ENCODE measurements at places on chromosomes 2 and 18.
A peak's percentile ranks its signal among the peaks of the same experiment; 100 is the strongest.

DNA sequence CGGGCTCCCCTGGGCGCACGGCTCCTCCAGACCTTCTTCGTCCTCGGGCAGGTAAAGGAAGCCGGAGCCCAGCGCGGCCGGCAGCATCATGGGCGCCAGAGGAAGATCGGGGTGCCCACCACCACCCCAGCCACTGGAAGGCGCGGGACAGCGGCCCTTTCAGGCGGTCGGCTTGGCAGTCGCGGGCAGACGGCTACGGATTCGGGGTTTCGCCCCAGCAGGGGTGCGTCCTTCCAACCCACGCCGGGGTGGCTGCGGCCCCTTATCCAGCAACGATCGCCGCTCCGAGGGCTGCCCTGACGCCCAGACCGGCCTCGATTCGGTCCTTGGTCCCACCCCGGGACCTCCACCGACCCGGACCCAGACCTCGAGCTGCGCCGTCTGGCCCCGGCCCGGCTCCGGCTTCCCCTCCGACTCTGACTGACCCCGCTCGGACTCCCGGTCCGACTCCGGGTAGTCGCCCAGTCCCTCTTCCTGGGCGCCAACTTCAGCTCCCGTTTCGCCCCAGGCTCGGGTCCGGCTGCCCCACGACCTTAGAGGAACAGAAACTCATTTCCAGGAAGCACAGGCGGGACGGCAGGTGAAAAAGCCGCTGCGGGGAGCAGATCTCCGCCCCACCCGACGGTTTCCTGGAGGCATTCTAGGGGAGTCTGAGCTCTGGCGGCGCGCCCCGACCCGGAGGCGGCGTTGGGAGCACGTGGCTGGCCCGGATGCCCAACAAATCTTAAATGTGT, 30.2 kb upstream of the SSB start:
- no peak for DNase-seq

DNA sequence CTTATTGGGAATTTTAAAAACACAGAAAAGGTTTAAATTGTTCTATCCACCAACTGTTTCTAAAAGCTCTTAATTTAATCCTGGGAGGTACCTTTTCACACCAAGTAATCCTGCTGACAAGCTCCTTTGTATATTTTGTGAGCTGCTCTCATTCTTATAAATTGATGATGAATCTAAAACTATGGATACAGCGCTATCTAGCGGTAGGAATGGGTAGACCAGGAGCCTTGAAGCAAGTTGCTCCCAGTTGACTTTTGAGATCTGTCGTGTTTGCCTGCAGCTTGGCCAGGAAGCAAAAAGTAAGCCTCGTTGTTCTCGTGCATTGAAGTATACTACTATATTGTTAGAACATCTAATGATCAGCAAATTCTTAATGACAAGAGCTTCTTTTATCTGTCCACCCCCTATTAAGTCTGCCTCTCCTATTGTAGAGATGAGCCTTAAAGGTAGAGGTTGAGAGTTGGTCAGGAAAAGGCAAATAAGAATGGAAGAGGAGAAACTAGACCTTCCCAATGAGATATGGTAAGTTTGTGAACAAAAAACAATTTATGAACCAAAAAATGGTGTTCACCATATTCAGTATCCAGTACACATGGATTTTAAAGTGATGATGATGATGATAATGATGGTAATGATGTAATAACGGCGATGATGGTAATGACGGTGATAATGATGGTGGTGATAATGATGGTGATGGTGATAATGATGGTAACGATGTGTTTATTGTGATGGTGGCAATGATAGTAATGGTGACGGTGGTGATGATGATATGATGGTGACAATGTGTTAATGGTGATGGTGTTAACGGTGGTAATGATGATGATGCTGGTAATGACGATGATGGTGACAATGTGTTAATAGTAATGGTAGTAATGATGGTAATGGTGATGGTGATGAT, 212.1 kb upstream of the NCKAP5 start:
- peak; percentile 39 for DNase-seq

DNA sequence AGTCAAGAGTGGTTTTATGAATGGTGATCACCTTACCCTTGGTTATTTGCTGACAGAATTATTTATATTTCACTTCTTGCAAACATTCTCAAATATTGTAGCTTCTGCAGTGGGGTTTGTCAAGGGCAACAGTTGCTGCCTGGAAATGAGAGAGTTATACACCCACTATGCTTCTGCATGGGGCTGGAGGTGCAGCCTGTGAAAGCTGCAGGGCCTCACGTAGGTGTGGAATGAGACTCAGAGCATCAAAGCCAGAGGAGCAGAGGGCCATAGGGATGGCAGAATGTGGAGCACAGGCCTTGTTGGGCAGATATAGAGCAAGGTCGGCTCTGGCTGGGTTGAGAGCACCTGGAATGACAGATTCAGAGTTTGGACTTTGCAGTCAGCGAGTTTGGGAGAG, 128.2 kb downstream of the ARHGEF4 start:
- no peak for DNase-seq

DNA sequence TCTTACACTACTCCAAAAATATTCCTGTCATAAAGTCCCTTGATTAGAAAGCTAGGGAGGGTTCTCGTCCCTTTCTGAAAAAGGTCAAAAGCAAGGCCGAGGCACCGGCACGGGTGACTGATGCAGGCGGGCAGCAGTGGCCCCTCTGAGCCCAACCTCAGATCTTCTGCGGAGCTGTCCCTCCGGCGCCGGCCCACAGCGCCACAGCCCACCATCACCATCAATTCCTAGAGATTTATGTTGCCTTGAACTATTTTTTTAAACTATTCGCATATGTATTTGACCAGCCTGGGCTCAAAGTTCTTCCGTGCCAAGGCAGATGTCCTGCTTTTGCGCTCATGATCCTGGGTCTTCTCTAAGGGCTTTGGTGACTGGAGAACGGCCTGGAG, 26.8 kb downstream of the PRELID3A start:
- DNase-seq, result no peak

DNA sequence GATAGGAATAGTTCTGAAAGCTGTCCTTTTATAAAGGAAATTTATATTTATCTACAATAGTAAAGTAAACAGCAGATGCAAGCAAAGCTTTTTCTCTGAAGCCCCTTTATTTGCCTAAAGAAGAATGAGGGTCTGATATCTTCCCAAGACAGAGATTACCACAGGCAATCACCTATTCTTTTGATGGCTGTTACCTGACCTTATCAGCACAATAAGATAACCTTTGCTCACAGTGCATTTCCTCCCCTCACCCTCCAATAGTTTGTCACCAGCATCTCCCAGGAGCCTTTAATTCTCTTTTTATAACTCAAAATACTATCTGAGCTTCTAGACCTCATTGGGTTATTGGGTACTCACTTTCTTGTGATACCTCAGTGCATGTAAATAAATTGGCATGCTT, 6.5 kb upstream of the CFAP221 start:
- no peak for DNase-seq

DNA sequence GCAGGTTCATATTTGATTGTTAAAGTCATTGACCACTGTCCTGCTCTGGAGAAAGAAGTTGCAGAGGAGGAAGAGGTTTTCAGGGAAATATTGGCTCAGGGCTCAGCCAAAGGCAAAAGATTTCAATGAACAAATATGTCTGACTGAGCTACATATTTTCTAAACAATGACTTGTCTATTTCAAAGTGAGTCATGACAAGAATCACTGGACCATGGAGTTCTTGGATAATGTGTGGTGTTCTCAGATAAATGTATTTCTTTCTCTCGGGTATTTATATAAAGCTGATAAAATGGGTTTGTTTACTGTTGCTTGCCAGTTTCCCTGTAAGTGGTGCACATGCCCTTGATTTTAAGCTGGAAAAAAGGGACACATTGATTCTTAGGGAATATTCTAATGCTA, 34.3 kb upstream of the RMP24 start:
- DNase-seq, result no peak

DNA sequence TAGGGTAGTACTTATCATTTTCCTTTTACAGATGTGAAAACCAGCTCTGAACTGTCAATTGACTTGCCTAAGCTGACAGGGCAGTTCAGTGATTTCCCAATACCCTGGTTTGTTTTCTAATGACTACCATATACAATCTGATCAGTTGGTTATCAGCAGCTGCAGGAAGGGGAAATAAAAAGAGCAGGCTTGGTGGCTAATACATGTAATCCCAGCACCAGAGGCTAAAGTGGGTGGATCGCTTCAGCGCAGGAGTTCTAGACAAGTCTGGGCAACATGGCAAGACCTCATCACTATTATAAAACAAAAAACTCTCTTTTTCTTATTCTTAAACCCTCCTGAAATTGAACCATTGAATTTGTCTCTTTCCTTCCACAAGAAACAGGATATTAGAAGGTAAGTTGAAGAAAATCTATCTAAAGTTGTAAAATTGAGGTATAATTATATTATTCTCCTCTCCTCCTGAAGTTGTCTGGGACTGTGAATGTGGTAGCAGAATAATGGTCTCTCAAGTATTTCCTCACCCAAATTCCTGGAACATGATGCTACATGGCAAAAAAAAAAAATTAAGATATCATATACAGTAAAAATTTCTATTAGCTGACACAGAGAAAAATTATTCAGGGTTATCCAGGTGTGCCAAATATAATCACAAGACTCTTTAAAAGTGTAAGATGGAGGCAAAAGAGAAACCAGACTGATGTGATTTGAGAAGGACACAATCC, 1441.6 kb downstream of the SUCLG1 start:
- DNase-seq, result no peak

DNA sequence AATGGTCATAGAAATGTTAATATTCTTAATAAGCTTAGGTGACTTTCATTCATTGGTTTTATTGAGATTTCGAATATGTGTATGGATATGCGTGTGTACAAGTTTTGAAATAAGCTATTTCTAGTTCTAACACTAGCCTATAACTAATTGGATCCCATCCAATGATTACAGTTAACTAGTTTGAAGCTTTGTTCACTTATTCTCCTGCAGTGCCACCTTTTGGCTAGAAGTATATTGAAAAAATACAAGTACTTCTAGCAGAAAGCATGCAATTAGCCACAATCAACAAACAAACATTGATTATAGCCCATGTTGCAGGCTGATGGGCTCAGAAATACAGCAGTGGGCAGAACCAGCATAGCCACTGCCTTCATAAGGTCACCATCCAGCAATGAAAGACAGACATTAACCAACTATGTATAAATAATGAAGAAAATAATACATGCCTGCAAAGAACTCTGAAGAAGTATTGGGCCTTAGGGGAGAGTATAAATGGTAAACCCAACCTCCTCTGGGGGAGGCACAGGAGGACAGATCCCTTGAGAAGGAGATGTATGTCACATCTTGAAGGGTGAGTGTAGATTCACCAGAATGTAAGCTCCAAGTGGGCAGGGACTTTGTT, 5.1 kb upstream of the PIEZO2 start:
- DNase-seq, result peak; percentile 80

DNA sequence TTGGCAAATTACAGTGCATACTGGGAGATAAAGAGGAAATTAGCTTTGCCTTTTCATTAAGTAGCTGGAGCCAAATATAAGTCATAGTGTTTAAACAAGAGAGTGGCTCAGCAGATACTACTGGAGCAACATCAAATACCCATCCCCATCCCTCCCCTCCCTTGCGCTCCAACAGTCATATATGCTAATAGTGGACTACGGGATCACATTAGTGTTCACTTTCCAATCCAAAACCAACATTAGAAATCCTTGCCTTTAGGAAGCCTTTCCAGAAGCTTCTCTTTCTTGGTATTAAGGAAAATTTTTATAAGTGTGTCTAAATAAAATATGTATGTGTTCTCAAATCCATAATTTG, 1669.3 kb downstream of the SUCLG1 start:
- no peak for DNase-seq

- no peak for DNase-seq
Observed at GRCh38 chr2:28101123-28101522, 210.6 kb downstream of the BABAM2 start.

GRCh38 chr18:274313-274712, 6.5 kb upstream of the THOC1 start:
- DNase-seq, result no peak

DNA sequence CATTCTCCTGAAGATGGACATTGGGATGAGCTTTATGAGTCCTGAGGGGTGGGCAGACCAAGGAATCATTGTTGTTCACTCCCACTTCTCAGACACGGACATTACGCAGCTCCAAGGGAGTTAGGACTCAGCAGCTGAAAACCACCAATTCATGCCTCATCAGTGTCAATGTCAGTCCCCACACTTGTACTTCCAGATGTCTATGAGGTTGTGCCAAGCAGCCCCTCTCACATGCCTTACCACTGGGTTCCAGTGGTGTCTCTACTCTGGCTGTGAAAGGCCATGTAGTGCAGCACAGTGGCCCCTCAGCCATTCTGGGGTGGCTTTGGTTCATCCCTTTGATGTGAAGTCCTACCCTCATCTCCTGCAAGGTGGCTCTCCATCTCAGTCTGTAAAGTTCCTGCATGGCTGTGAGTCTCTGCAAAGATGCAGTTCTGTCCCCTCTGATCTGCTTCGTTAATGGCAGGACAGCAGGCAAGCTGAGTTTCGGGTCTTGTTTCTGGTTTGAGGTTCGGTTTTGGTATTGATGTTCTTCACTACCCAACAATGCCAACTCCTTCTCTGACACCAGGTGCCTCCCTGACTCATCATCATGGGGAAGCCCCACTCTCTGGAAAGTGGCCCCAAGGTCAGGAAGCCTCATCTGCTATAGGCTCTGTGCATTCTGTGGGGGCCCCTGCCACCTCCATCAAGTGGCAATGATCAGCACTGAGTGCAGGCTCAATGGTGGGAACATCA, 14.0 kb upstream of the COL6A3 start:
- no peak for DNase-seq

- no peak for DNase-seq
Observed at GRCh38 chr2:195451160-195451559, 205.9 kb upstream of the SLC39A10 start.

- peak; percentile 97 for DNase-seq
Observed at GRCh38 chr18:62522504-62523254, at the start of gene ZCCHC2. Gene ZCCHC2, plus strand, starts transcription at chr18:62523025. Its CDS starts 400 bp downstream, at chr18:62523425.

DNA sequence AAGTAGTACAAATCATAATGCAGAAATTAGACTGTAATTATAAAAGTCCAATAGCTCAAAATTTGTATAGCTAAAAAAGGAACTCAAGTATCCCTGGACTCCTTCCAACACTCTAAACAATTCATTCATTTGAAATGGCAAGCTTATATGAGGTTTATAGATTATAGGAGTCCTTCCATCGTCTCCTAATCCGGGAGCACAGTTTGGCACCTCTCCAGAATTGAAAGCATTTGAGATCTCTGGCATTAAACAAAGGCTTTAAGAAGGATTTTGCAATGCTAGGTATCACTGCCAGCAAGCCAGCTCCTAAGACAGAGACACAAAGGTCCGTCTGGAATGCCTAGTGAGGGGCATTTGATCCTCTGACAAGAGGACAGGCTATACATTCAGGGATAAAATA, 90.9 kb downstream of the ACVR1 start:
- DNase-seq, result no peak

DNA sequence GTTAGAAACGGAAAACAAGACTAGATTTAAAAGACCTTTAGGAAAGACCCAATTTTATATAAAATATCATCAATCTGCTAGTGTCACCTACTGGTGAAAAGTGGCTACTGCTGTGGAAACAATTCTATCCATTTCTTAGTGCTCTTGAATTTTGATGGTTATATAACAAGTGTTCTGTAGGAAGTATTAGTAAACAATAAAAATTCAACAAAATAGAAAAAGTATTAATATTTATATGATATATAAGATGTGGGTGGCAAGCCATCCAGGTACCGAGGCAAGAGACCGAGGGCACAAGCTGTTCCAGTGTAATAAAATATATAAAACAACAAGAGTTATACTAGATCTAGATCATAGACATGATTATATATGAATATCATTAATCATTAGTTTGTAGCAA, 6.2 kb upstream of the TMEM87B start:
- DNase-seq, result no peak
